ENCODE measurements at places on chromosomes 13 and 19.

DNA sequence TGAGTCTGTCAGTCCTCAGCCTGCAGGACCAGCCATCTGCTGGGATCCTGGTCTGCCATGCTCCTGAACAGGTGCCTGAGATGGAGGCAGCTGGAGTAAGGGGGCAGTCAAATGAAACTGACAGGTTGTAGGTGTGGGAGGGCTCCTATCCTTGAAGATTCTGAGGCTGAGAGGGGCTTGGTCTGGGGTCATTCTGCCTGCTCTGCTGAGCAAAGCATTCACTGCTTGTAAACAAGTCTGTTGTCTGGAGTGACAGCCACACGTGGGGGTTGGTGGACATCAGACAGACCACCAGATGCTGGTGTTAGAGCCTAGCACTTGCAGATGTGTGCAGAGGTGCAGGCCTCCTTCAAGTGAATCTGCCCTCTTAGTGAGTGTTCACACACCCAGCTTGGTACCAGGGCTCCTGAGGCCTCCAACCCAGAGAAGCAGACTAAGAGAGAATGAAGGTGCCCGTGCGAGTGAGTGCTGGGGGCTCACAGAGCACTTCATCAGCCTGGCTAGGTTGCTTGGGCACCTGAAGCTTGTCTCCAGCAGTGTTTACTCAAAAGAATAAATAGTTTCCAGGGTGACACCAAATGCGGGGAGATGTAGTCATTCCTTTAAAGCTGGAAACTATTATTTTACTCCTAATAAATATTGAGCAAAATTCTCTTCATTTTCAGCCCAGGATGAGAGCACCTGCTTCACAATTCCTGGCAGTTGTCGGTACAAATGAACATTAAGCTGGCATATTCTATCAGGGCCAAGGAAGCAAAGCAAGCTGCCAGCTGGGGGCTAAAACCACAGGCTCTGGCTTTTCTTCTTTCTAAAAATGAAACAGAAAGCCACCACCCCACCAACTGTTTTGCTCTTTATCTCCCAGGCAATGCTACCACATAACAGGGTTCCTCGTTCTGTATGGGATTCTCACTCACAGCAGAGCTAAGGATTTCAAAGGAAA is 82.3 kb downstream of the RNASEH2B start:
- no peak for DNase-seq

- no peak for DNase-seq
Measured at GRCh38 chr13:64910096-64910495, 2320.0 kb downstream of the PCDH9 start.

- no peak for DNase-seq
Measured at GRCh38 chr19:8158411-8159074, 9.2 kb upstream of the FBN3 start.

DNA sequence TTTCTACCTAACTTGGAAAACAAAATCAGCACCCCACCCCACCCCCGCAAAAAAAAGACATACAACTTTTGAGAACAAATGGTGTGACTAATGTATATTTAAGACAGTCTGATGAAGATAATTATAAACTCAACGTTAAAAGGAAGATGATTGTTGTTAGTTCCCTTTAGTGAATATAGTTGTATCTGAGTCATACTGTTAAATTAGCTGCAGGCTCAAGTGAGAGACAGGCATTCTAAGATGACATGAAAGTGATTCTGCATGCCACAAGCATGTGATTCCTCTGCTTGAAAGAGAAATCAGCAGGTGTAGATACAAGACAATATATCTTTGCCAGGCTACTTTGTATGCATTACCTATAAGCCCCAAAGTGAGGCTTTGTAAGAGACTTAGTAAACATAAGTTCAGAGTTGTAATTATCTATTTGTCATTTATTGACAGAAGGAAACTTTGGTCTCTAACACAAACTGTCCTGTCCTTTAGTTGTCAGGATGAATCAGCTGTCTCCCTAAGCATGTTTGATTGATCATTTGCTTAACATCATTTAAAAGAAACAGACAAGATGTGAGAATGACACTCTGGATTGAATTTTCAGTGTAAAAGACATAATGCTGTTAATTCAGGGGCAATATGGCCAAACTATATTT is 319.4 kb upstream of the HTR2A start:
- no peak for DNase-seq

DNA sequence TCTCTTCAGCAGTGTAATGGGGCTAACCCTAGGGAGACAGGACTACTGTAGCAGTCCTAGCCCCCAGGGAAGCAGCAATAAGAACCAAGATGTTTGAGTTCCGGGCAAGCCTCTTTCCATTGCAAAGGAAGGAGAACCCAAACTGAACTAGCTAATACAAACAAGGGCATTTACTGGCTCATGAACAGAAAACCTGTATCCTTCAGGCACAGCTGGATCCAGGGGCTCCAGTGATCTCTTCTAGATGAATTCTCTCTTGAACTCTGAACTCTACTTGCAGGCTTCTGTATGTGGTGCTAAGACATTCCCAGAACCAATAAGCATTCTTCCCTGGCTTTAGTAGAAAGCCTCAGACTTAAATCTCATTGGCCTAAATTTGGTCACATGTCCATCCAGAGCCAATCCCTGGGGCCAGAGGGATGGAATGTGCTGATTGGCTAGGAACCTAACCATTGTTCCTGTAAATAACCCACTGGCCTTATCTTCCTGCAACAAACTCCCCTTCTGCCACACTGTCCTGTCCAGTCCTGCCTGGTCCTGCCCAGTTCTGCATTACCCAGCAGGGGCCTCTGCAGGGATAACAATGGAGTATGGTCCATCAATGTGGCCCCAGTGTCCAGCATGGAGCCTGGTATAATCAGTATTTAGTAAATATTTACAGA is 3.9 kb upstream of the PODNL1 start:
- DNase-seq = no peak

GRCh38 chr13:79939689-79940088 is 401.2 kb downstream of the SPRY2 start:
- DNase-seq = no peak

- no peak for DNase-seq
Measured at GRCh38 chr19:47749326-47749725, 4.0 kb downstream of the NOP53 start.

DNA sequence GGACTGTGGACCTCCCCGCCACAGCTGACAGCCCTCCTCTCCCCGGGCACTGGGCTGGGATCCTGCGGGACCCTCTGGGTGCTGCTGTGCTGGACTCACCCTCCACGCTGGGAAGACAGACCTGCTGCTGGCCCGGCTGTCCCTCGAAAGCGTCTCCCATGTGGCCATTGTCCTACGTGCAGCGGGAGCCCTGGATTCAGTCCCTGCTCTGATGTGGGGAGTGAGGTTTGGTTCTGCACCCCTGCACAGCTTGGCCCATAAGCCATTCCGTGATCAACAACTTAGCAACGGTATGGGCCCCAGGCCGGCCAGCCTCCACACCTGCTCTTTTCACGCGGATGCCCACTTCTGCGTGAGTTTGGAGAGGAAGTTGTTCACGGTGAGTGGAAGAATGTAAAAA is 195.2 kb downstream of the TEX29 start:
- no peak for DNase-seq

- DNase-seq = no peak
Measured at GRCh38 chr13:37473035-37473434, 125.5 kb downstream of the POSTN start.

GRCh38 chr19:49374665-49375434 is 11.2 kb downstream of the DKKL1 start:
- DNase-seq = no peak

- no peak for DNase-seq
Measured at GRCh38 chr13:46753137-46753536, 43.8 kb downstream of the ESD start.

DNA sequence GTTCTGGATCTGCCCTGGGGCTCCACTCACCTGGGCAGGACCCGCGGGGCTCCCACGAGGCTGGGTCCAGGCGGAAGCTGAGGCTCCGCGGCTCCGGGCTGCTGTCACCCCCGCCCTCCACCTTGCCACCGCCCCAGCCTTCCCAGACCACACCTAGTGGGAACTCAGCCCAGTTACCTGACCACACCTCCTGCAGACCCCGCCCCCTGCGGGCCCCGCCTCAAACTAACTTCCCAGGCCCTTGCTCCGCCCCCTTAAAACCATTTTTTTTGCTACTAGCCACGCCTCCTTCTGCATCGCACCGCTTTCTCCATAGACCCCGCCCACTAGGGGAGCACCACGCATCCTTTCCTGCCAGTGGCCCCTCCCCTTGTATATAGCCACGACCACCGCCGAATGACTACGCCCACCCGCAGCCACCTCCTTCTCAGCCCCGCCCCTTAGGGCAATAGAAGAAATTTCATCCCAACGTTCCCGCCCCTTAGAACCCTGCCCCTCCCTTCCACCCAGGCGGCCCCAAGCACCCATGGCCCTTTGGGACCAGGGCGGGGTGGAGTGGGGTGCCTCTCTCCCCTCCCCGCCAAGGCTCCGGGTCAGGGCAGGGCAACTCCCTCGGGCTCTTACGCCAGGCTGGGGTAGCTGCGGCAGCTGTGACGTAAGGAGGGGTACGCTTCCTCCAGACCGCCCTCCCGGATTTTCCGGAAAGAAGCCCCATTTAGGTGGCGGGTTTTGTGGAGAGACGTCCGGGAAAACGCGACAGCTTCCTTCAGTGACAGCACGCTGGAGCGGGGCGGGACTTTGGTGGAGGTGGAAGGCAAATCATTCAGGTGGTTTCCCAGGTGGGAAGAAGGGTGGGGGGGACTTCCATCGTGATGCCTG is at the start of gene SH2D3A:
Gene SH2D3A, minus strand, starts transcription at position 79 of the 879 bp plus-strand sequence. CDS start 3,687 bp downstream, outside the sequence.
- DNase-seq = peak; percentile 94

DNA sequence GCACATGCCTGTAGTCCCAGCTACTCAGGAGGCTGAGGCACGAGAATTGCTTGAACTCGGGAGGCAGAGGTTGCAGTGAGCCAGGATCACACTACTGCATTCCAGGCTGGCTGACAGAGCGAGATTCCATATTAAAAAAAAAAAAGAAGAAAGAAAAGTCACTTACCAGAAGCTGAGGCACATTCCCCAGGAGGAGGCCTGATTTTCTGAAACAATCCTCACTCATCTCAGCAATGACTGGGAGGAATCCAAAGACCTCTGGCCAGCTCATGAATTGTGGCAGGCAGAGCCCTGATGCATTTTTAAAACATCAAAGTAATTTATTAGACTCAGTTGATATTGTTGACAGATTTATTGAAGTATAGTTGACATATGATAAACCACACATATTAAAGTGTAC is 206.3 kb downstream of the FOXO1 start:
- no peak for DNase-seq

GRCh38 chr19:40908976-40909375 is 26.9 kb upstream of the CYP2A7 start:
- peak; percentile 29 for DNase-seq

DNA sequence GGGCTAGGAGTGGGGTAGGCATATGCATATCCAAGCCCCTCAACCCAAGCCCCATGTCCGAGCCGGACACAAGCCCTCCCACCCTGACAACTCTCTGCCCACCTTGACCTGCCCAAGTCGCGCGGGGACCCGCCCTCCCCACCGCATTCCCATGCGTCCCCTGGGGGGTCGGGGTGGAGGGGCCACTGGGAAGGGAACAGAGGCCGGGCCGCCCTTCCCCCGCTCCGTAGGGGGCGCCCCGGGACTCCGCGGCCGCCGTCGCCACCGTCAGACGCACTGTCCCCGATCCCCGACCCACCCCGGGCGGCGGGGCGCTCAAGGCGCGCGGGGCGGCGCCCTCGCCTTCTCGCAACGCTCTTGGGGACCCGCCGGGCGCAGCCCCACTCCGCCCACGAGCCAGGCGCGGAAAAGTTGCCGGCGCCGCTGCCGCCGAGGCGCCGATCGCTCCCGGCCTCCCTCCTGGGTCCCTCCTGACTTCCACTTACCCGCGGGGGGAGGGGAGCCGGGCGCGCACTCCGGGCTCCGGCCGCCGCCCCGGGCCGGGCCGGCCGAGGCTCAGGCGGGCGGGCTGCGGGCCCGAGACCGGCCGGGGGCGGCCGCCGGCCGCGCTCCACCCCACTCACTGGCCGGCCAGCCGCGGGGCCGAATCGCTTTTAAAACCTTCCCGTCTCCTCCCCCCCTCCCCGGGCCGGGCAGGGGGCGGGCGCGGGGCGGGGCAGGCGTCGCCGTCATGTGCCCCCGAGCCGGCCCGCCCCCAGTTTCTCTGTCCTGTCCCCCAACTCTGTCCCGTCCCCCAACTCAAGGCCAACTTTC is 34.4 kb upstream of the NANOS3 start:
- DNase-seq = peak; percentile 67

DNA sequence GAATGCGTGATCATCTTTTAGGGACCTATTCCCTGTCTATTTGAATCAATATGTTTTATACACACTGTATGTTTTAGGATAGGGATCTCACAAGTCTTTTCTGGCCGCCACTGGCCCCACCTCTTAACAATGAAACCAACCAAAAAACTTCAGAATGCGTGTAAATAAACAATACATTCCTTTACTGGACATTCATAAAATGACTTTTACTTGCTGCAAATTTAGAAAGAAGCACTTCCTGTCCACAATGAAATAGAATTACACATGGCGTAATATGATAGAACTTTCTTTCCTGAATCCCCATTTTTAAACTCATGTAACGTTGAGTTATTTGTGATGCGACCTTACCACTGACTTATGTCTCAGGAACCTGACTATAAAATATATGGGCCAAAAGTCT is 233.6 kb downstream of the SLITRK6 start:
- DNase-seq = no peak

- DNase-seq = no peak
Measured at GRCh38 chr19:6069268-6069791, 41.0 kb downstream of the RFX2 start.

Data from stimulated activated CD4-positive, alpha-beta T cell treated with anti-CD3 and anti-CD28 coated beads, TNF-alpha, amount 100 ng/mL, for 24 hours (primary cell).